Endodermal cell (in vitro differentiated cells): ENCODE measurements at places on chromosomes 3 and 15. TPM values are rescaled to one million over a fixed set of nuclear protein-coding genes. Genes with fewer than 3 reads are reported as not detected.

DNA sequence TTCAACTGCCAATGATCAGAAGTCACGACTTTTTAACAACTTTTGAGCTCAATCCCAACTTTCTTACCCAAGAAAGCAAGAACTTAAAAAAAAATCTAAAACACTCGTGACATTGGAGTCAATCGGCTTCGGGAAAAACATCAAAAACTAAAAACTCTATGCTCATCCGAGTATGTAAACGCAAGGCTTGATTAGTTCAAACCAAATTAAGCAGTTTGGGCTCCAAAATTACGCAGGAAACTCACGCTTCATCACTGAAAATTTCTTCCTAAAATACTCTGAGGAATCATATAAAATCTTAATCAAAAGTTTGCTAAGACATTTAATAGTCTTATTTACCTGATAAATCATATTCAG lies 1.6 kb downstream of the TRA2B start:
- peaks cover 38% of the 10 kb centered on the region for H3K36me3 ChIP-seq
- peak overlapping the region; percentile 92 for H3K4me3 ChIP-seq
- H3K27ac ChIP-seq, result no peak overlapping the region
- H3K4me1 ChIP-seq, result peaks cover 4% of the 10 kb centered on the region
- DNase-seq, result no peak

DNA sequence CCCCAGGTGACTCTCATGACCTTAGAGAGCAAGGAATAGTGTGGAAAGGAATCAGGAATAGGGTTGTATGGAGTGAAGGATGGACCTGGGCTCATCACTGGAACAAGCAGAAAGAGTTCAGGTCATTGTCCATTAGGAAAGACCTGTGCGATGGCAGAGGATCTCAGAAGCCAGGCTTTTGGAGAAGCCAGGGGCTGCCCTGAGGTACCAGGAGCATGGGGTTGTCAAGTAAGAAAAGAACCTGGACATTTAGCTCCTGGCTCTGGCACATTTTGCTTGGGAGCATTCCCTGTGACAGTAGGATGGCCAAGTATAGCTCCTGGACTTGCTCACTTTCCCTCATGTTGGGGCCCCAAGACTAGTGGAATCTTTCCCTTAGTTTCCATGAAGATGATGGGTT lies 52.9 kb upstream of the MANF start:
- H3K27ac ChIP-seq, result no peak overlapping the region
- peaks cover 4% of the 10 kb centered on the region for H3K36me3 ChIP-seq
- no peaks in the 10 kb centered on the region for H3K4me1 ChIP-seq
- peak; percentile 7 for DNase-seq
- no peaks in the 10 kb centered on the region for H3K27me3 ChIP-seq
- H3K4me3 ChIP-seq, result no peak overlapping the region

- no peak overlapping the region for H3K4me3 ChIP-seq
- no peak overlapping the region for H3K27ac ChIP-seq
- no peaks in the 10 kb centered on the region for H3K27me3 ChIP-seq
- peaks cover 20% of the 10 kb centered on the region for H3K4me1 ChIP-seq
Measured at GRCh38 chr3:150135287-150135721, 164.6 kb upstream of the PFN2 start.

Gene MOBP
- 0.92 to 2.6 TPM (median 2.1 TPM) in 3 replicates for total RNA-seq

Gene GRK7
- not detected in 2 replicates for total RNA-seq

DNA sequence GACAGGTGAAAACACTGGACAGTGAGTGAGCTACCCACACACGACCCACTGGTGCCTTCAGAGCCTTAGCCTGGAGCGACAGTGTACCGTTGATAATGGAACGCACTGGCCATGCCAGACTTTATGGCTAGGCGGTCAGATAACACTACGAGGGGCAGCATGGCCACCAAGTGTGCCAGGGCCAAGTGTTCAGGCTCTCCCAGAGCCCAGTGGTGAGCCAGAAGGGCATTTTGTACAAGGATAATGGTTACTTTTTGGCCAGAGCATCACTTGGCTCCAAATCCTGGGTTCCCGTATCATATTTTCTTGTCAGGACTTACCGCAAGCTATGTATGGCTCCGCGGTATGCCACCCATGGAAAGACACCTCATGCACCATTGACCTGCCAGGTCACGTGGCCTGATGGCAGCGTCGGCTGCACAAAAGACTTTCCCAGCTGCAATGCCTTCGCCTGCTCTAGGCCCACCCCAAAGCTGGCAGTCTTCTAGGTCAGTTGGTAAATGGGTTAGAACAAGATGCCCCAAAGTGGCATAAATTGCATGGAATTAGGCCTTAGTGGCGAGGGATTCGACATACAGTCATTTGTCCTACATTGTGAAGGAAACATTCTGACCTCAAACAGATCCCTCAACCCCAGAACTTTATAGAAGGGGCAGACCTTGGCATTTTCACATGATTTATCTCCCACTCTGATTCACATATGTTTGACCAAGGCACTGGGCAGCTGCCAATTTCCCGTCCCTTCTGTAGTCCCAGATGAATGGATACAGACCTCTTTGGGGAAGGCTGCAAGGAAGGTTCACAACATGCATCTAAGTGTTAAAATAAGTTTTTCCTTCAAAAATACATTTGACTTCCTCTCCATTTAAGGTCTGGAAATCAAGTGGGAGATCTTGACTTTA lies 12.2 kb upstream of the SLC28A1 start:
- no peak overlapping the region for H3K27ac ChIP-seq
- H3K36me3 ChIP-seq, result peaks cover 31% of the 10 kb centered on the region
- no peaks in the 10 kb centered on the region for H3K27me3 ChIP-seq
- DNase-seq, result peak; percentile 34

DNA sequence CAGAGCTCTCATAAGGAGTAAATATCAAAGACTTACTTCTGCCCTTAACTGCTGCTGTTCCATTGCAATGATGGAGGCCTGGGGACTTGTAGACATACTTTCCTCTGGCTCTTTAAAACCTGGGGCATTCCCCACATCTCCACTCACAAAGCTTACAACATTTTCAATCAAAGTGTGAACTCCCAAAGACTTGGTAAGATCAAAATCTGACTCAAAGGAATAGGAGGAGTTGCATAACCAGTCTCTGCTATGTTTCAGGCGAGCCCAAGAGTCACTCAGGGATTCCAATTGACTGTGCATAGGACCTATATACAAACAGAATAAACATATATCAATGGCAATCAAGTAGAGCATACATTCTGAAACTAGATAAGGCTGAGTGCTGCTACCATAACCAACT lies 101.5 kb downstream of the FBXL22 start:
- H3K27me3 ChIP-seq, result no peaks in the 10 kb centered on the region
- no peak overlapping the region for H3K4me3 ChIP-seq
- H3K27ac ChIP-seq, result no peak overlapping the region
- H3K4me1 ChIP-seq, result no peaks in the 10 kb centered on the region
- DNase-seq, result no peak
- H3K36me3 ChIP-seq, result peaks cover 31% of the 10 kb centered on the region

DNA sequence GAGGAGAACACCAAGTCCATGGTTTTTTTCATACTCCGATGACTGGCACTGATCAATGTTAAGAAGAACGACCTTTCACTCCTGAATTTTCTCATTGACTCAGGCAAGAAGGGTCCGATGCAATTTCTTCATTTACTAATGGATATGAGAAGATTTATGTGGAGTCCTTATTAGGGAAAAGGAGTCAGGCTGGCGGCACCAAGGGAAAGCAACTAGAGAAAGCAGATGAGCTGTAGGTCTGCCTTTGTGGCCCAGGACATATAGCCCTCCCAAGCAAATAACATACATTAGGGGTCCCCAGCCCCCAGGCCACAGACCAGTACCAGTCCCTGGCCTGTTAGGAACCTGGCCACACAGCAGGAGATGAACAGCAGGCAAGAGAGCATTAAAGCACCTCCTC lies 206.8 kb downstream of the KBTBD8 start:
- no peaks in the 10 kb centered on the region for H3K36me3 ChIP-seq
- H3K27me3 ChIP-seq, result peaks cover under 1% of the 10 kb centered on the region
- no peak for DNase-seq
- no peak overlapping the region for H3K4me3 ChIP-seq
- H3K27ac ChIP-seq, result no peak overlapping the region
